ENCODE measurements at places on chromosomes 5 and 9.

GRCh38 chr9:126229501-126229900 lies 97.1 kb upstream of the MVB12B start:
- DNase-seq, result no peak

DNA sequence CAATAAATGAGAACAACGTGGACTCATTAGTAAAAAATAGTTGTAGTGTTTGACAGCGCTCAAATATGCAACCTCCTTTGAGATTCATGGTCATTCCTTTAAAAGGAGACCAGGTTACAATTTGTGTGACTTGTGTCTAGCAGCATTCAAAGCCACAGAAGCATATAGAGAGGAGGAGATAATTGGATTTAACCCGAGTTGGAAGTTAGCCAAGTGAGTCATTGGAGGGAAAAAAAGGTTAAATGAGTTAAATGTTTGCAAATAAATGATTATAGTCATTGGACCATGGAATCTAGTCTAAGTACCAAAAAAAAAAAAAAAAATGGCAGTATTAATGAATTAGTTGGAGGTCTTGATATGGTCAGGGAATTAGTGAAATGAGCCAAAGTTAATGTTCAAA lies 90.9 kb downstream of the ITGA1 start:
- DNase-seq, result no peak

DNA sequence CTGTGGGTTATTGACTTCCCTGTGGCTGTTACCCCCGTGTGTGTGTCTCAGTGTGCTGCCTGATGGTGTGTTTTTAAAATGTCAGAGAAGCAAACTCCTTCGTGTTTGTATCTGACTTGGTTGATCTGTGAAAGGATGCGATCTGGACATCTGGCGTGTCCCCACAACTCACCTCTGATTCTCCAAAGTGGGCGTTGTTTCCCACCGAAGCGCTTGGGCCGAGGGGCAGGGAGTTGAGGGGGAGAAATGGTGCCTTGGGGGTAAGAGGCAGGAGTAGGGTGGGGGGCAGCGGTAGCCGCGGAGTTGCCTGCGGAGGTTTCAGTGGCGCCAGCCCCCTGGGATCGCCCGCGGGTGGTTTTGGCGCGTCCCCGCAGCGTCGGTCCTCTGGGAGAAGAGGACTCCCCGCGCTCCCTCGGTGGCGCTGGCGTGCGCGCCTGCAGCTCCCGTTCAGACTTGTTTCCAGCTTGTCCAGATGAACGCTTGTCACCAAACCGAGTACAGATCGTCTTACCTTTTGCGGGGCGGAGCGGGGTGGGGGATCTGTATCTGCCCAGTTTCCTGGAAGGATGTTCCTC lies 1.1 kb downstream of the MAST4 start:
- DNase-seq, result peak; percentile 31

DNA sequence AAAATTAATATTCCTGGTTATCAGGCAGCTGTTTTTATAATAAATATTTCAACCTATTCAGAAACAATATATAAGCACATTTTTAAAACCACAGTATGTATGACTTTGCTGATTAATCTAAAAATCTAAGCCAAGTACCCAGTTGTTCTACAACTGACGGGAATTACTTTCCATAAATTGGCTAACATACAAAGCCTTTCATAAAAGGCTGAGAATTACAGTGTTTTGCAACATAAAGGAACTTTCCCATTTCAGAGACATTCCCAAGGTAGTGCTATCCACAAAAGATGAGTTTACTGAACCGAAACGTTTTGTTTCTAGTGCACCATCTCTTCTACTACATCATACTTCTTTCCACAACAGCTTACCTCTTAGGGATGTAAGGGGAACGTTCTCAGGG lies 7.2 kb downstream of the RNF145 start:
- DNase-seq, result no peak

GRCh38 chr5:35341189-35341588 lies 110.9 kb upstream of the PRLR start:
- DNase-seq, result no peak

GRCh38 chr5:34673463-34674125 lies 17.5 kb downstream of the RAI14 start:
- no peak for DNase-seq

GRCh38 chr9:36778682-36779081 lies 206.0 kb downstream of the MELK start:
- no peak for DNase-seq

Data from NCI-H2081 (cell line).